ENCODE measurements at places on chromosomes 12 and 14.

DNA sequence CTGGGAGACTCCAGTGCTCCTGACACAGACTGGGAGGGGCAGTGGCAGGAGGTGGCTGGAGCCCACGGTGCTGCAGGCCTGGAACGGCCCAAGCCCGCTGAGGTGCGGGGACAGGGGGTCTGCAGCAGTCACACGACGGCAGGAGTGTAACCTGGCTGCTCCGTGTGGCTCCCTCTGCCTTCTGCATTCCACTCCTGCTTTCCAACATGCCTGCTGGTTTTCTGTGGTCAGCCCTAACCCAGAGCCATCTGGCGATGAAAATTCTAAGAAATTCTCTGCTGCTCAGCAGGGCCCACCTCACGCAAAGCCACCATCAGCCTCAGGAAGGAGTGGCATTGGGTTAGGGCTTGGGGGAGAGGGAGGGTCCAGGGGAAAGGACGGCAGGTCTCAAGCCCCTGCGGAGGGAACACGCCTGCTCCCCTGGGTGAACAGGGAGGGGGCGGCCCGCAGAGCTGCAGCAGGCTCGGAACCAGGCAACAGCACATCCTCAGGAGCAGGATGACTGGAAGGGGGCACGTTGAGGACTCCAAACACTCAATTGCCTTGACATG, 5.0 kb upstream of the FBRSL1 start:
- no peak for DNase-seq

DNA sequence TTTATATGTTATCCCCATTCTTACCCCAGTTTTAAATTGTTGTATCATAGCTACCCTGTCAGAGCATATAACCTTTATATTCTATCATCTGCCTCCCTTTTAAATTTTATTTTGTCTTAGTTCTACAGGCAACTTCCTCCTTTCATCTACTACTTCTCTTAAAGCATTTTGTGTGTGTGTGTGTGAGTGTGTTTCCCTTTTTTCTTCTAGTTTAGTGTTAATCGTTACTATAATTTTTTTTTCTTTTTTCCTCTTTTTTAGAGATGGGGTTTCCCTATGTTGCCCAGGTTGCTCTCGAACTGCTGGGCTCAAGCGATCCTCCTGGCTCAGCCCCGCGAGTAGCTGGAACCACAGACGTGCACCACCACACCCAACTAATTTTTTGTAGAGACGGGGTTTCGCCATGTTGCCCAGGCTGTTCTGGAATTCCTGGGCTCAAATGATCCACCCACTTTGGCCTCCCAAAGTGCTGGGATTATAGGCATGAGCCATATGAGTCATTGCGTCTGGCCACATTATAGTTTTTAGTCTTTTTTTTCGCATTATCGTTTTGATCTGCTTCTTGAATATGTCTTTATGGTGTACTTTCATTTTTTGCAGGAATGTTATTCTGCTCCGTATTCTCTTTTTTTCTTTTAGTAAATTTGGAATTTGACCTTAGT, 33.1 kb upstream of the FBXO34 start:
- peak; percentile 59 for DNase-seq

GRCh38 chr14:96227428-96227827, 22.8 kb downstream of the BDKRB2 start:
- no peak for DNase-seq

DNA sequence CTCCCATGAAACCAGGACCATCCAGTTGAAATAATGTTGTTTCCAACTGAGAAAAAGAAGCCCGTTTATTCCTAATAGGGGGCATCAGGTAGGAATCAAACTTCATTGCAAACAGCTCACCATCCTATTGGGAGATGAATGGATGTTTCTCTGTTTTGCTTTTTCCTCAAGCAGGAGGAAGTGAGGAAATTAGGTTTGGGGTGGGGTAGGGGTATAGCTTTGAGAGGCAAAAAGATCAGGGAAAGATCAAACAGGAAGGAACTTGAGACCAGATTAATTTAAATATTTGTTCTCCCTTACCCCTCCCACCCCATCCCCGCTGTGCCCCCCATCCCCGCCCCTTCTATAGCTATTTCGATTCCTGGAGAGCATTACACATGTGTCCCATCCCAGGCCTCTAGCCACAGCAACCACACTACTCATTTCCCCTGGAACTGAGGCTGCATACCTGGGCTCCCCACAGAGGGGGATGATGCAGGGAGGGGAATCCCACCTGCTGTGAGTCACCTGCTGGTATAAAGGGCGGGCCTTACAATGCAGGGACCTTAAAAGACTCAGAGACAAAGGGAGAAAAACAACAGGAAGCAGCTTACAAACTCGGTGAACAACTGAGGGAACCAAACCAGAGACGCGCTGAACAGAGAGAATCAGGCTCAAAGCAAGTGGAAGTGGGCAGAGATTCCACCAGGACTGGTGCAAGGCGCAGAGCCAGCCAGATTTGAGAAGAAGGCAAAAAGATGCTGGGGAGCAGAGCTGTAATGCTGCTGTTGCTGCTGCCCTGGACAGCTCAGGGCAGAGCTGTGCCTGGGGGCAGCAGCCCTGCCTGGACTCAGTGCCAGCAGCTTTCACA, at the start of gene IL23A:
Gene IL23A, plus strand, starts transcription at position 577 of the 850 bp plus-strand sequence. Its CDS starts 161 bp downstream, at position 738.
- no peak for DNase-seq

GRCh38 chr12:114669401-114670290, 14.3 kb downstream of the TBX3 start:
- DNase-seq: no peak

- no peak for DNase-seq
These were observed 20.9 kb downstream of the SYT1 start for GRCh38 chr12:78885466-78885865.

- no peak for DNase-seq
These were observed 37.5 kb upstream of the MIS18BP1 start for GRCh38 chr14:45290547-45290946.
